ENCODE measurements at places on chromosomes 16 and 17.

GRCh38 chr16:89256651-89257254 is 39.2 kb downstream of the ZNF778 start:
- DNase-seq = peak; percentile 81

- no peak for DNase-seq
Measured at GRCh38 chr17:35988164-35988563, 1.6 kb upstream of the CCL14 start.

GRCh38 chr17:50799582-50799981 is 32.3 kb upstream of the ANKRD40CL start:
- DNase-seq = no peak

DNA sequence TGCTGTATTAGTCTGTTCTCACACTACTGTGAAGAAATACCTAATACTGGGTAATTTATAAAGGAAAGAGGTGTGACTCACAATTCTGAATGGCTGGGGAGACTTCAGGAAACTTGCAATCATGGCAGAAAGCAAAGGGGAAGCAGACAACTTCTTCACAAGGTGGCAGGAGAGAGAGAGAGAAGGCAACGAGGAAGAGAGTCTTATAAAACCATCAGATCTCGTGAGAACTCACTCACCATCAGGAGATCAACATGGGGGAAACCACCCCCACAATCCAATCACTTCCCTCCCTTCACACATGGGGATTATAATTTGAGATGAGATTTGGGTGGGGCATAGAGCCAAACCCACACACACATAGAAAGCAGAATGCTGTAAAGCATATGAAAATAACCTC is 896.2 kb downstream of the CDH11 start:
- DNase-seq = no peak
